Forelimb muscle (tissue), 1 donor: ENCODE measurements at places on chromosomes 13 and 19.

GRCh38 chr19:570937-571565, 1.3 kb upstream of the BSG start:
- no peak for DNase-seq

DNA sequence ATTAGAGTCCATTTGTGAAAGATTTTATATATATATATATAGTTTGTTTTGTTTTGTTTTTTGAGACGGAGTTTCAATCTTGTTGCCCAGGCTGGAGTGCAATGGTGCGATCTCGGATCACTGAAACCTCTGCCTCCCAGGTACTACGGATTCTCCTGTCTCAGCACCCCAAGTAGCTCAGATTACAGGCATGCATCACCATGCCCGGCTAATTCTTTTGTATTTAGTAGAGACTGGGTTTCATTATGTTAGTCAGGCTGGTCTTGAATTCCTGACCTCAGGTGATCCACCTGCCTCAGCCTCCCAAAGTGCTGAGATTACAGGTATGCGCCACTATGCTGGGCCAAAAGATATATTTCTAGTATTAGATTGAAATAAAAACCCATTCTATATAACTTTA, 4.0 kb upstream of the ZNF701 start:
- DNase-seq, result no peak

DNA sequence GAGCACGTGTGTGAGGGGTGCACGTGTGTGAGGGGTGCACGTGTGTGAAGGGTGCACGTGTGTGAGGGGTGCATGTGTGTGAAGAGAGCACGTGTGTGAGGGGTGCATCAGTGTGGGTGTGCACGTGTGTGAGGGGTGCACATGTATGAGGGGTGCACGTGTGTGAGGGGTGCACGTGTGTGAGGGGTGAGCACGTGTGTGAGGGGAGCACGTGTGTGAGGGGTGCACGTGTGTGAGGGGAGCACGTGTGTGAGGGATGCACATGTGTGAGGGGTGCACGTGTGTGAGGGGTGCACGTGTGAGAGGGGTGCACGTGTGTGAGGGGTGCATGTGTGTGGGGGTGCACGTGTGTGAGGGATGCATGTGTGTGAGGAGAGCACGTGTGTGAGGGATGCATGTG, 15.7 kb downstream of the RASA3 start:
- no peak for DNase-seq

- no peak for DNase-seq
Measured at GRCh38 chr19:11551603-11552235, 7.3 kb downstream of the ELOF1 start.

GRCh38 chr19:48630296-48631063, 6.7 kb downstream of the DBP start:
- DNase-seq, result no peak

DNA sequence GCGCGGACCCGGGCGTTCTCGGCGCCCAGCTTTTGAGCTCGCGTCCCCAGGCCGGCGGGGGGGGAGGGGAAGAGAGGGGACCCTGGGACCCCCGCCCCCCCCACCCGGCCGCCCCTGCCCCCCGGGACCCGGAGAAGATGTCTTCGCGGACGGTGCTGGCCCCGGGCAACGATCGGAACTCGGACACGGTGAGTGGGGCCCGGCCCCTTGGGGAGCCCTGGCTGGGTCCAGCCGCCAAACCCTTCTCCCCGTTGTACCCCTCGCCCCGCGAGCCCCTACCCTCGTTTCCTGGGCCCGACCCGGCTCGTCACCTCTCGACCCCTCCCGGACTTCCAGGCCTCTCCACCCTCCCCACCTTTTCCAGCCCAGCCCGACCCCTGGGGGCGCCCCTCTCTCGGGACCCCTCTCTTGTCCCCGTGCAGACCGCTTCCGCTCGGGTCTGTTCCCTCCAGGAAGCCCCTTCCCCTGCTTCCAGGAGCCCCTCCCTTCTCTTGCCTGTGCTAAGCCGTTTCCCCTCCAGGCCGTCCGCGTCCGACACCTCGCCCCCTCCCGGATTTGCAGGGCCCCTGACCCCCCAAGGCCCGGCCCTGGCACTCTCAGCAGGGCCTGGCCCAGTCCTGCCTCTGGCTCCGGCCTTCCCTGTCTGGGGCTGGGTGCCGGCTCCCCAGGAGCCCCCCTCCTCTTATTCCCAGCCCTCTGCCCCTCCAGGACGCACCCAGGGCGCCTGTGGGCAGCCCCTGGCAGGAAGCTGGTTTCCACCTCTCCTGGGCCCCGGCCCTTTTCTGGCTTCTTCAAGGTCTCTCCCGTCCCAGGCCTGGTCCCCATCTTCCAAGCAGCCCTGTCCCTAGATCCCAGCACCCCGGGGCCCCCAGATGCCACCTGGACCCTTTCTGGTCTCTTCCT, 632 bp downstream of the MARK4 start:
- DNase-seq, result no peak

- no peak for DNase-seq
Measured at GRCh38 chr13:102220681-102221228, 181.1 kb downstream of the FGF14 start.

- no peak for DNase-seq
Measured at GRCh38 chr19:3821156-3821555, 35.0 kb upstream of the MATK start.

GRCh38 chr13:111177921-111178320, 62.8 kb downstream of the ARHGEF7 start:
- DNase-seq, result no peak

DNA sequence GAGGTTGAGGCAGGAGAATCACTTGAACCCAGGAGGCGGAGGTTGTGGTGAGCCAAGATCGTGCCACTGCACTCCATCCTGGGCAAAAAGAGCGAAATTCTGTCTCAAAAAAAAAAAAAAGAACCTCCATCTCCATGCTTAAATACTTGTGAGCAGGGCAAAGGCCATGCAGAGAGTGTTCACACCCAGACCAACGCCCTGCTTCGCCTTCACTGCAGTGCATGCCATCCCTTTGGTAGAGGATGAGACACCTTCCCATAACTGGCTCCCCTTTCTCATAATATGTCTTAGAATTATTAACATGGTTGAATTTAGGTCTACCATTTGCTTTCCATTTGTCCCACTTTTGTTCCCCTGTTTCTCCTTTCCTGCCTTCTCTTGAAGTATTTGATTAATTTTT, 15.4 kb downstream of the BBC3 start:
- no peak for DNase-seq

DNA sequence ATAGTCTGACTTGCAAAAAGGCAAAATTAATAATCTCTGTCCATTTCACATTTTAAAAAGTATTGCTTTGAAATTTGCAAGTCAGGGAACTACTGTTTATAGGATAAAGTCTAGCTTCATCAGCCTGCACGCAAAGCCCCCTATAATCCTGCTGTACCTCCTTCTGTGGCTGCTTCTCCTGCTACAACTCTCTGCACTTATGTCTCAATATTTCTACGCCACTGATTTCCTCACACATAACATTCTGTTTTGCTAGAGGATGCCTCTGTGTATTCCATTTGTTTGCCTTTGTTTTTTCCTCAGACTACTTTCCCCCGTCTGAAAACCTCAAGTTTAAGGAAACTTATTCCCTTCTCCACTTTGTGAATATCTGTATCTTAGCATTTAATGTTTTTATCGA, 389.9 kb downstream of the RFC3 start:
- no peak for DNase-seq

DNA sequence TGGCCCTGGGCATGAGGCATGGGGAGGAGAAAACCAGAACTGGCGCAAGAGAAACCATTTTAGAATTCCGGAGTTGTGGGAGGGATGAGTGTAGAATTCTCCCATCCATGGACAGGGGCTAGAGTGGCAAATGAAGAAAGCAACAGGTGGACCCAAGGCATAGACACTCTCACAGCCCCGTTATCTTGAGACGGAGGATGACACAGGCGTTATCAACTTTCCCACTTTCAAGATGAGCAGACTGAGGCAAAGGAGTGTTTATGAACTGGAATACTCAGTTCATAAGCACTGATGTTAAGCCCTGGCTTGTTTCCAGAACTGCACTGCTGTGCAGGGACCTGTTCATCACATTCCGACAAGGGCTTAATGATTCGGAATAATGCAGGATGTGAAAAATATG, 1.1 kb upstream of the GTF3A start:
- DNase-seq, result no peak

DNA sequence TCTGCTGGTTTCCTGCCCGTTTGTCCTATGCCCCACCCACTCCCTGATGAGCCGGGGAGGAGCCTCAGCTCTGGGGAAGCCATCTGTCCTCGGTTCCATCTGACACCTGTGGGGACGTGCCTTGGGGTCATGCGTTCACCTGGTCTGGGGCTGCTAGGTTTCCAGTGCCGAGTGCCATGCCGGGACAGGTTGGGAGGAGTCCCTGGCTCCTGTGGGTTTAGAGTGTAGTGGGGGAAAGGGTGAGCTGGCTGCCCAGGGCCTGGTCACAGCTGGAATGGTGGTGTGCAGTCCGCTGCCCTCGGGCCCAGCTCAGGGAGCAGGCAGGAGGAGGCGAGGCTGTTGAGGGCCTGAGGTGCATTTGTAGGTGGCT, 2.5 kb downstream of the KDM4B start:
- DNase-seq, result no peak

DNA sequence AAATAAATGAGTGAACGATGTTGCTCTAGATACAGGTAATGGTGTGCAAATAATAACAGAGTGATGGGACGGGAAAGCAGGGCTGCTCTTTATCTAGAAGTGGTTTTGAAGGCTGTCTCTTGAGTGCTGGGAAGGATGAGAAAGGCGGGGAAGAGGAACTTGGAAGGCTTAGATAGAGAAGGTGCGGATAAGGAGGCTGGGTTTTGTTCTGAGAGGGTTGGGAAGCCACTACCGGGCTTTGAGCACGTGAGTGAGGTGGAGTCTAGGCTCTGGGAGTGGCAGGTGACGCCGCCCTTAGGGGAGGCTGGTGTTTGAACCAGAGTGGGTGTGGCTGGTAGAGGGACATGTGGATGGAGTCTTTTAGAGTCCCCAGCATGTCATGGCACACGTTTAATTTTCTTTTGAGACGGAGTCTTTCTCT, 811 bp downstream of the ARMC6 start:
- no peak for DNase-seq

- no peak for DNase-seq
Measured at GRCh38 chr13:60970736-60971135, 444.9 kb downstream of the PCDH20 start.

GRCh38 chr13:27338816-27339215, 68.2 kb downstream of the RASL11A start:
- no peak for DNase-seq

DNA sequence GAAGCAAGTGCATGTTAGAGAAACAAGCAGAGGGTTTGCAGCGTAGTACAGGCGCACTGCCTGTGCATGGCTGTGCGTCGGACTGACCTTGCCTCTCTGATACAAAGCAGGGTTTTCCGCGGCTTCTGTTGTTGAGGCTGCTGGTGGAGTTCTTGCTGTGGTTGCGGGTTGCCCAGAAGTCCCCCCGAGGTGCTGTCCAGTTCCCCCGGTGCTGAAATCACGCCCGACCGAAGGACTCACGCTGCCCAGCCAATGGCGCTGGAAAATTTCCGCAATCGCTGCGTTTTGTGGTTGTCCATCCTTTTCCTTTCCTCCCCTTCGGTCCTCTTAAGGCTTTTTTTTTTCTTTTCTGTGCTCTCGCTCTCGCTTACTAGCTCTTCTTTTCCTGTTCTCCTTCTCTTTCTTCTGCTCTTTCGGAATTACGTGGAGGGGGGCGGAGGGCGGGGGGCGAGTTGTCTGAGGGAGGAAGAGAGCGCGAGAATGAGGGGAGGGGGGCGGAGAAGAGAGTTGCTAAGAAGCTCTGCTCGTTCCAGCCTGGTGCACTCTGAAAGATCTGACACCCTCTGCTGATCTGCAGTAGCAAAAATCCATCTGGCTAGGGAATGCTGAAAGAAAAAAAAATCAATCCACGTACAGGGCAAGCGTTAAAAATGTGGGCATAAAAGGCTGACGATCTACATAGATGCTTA, at the start of gene SLITRK1:
TSS of gene SLITRK1 (minus strand) at position 558 of the 689 bp plus-strand sequence. CDS start 967 bp downstream, outside the sequence.
- DNase-seq, result peak; percentile 26

GRCh38 chr19:2474232-2475017, 1.5 kb upstream of the GADD45B start:
- no peak for DNase-seq

- DNase-seq, result no peak
Measured at GRCh38 chr19:18776288-18776594, 14.9 kb downstream of the COMP start.

DNA sequence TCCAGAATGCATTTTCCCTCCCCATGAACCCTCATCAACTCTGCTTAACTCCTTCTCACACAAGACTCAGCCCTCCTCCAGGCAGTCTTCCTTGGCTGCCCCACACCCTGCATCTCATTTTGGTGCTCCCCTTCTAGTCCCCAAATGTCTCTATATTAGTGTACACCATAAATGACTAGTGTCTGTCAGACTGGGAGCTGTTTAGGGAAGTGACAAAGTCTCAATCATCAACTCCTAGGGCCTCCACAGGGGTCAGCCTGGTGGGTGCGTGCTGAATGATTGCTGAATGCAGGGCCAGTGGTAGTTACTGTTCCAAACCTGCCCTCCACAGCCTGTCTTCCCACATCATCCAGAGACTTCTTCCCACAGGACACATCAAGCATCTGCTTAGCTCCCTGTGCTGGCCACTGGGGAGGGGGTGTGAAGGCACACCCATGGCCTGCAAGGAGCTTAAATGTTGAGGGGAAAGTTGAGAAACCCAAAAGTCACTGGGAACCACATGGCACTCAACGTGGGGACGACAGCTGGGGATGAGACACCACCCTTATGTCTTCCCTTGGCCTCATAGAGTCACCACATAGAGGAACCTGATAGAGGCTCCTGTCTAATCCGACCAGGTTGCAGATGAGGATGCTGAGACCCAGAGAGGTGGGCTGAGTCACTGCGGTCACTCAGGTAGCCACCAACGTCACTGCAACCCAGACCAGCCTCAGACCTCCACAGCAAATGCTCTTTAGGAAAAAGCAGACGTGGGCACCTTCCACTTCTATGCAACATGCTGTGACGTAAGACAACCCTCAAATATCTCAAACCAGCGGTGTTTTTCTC, 79.3 kb upstream of the TM9SF2 start:
- DNase-seq, result no peak

- no peak for DNase-seq
Measured at GRCh38 chr19:19860756-19861390, 4.8 kb upstream of the ZNF253 start.

DNA sequence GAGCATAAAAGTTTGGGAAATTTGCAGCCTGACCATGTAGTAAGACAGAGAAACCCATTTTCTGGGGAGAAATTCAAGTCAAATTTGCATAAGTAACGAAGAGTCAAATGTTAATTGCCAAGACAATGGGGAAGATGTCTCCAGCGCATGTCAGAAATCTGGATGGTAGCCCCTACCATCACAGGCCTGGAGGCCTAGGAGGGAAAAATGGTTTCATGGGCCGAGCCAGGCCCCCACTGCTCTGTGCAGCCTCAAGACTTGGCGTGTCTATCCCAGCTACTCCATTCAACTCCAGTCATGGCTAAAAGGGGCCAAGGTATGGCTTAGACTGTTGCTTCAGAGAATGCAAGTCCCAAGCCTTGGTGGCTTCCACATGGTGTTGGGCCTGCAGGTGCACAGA, 269.8 kb downstream of the RFC3 start:
- no peak for DNase-seq

DNA sequence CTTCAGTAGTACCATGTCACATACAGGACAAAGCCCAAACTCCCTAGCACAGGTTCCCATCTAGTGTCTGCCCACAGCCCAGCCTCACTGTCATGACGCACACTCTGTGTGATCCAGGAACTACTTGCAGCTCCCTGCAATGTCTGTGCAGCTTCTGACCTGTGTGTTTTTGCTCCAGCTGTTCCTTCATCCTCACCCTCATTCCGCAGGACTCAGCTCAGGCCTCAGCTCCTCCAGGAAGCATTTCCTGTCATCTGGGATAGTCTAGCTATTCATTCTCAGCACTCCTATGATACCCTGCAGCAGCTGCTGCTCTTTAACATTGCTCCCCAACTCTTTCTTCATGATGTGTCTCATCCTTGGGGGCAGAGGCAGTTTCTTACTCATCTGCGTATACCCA, 56.1 kb downstream of the ENOX1 start:
- no peak for DNase-seq
